ENCODE measurements at places on chromosomes 1 and 21. TPM values are rescaled to one million over a fixed set of nuclear protein-coding genes. Genes with fewer than 3 reads are reported as not detected.

The MPZL1 gene
- total RNA-seq = 117 TPM

The RPTN gene
- not detected for total RNA-seq

DNA sequence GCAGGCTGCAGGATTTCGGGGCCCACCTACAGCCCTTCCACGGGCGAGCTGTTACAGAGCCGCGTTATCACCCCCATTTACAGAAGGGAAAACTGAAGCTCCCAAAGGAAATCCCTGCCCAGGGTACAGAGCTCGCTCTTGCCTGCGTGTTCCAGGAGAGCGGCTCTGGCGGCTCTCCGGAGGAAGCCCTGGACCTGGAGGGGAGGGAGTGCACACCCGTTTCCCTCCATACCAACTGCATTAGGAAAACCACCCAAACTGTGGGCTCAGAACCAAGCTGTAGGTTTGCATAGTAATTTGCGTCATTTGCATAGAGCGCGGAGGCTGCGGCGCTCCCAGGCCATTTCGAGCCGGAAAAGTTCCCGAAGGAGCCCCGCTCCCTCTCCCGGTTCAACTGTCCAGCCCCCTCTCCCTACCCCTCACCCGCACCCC is 24.7 kb upstream of the ADGRB2 start:
- DNase-seq = no peak

The PTGS2 gene
- total RNA-seq = 1.9 TPM

DNA sequence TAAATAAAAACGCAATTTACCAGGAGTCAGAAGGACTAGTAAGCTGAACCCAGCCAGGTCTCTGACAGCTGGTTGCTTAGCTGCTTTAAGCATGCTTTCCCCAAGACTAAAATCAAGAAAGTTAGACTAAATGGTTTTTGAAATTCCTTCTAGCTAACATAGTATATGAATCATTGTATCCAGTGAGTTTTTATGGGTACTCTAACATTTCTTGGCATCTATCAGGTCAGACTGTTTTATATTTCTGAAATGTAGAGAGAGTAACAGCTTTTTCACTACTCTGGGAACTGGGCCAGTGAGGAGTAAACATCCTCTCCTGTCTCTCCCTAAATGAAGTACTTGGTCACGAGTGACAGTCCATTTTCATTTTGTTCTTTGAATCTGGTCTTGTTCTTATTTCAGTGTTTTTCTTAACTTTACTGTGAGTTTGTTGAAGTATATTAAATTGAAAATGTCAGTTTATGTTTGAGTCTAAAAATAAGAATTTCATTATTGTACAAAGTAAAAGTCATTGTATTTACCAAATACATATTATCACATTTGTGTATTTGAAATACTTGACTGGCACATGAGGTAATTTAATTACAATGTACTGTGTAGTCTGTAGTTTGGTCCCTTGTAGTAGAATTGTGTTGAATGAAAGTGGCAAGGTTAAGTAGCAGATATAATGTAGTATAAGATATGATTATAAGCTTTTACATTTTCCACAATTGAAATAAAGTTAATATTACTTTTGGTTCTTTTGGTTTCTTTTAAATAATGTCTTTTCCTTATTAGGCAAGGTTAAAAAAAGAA is 47.6 kb downstream of the PKN2 start:
- peak; percentile 41 for DNase-seq

The SLC30A10 gene
- total RNA-seq = 57.5 TPM

- DNase-seq = peak; percentile 69
Measured at GRCh38 chr1:115062542-115063004, 26.7 kb downstream of the TSPAN2 start.

- peak; percentile 84 for DNase-seq
Measured at GRCh38 chr1:182084487-182085316, 23.2 kb upstream of the ZNF648 start.

DNA sequence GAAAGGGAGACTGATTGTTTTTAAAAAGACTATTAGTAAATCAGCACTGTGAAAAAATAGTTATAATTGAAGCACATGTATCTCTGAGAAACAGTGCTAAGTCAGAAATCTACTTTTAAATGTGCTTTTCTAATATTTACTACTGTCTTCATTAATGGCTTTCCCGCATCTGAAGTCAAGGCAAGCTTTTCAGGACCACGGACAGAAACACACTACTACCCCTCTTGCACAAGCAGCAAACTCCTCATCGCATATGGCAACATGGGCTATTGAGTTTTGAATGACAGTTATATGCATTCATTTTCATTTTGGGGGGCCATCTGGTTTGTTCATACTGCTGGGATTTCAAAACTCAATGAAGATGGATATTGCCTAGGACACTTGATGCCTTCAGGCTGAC is 433.4 kb upstream of the CAMK1G start:
- DNase-seq = no peak

DNA sequence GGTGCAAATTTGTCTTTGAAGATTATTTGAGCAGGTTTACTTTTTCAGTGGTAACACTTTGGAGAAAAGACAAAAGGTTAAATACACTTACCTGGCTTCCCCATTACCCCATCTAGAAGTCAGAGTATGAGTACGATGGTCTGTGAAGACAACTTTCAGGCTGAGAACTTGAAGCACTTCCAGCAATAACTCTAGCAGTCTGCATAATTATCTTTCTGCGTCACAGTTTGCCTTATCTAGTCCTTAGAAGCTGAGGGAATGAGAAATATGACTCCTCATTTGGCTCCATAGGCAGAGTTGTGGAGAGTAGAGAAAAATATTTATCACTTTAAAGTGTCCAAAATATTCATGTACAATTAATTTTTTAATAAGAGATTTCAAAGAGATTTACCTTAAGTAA is 323.4 kb upstream of the CAMK1G start:
- DNase-seq = no peak

DNA sequence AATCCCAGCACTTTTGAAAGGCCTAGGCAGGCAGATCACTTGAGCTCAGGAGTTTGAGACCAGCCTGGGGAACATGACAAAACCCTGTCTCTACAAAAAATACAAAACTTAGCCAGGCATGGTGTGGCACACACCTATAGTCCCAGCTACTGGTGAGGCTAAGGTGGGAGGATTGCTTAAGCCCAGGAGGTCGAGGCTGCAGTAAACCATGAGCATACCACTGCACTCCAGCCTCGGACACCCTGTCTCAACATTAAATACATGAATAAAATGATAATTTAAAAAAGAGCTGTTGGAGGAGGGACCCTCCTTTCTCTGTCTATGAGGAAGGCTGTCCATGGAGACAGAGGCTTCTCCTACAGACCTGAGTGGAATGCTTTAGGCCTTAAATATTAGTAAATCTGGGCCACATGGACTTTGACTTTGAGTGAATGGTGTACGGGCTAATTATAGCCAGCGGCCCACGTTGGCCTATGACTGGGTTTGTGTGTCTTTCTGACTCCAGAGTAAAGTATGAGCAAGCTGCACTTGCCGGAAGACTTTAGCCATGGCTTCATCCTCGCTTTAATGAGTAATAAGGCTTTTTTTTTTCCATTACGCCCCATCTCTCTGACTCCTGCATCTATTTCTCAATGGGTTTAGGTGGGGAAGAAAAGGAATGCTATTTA is 21.3 kb downstream of the RAB3B start:
- DNase-seq = no peak

DNA sequence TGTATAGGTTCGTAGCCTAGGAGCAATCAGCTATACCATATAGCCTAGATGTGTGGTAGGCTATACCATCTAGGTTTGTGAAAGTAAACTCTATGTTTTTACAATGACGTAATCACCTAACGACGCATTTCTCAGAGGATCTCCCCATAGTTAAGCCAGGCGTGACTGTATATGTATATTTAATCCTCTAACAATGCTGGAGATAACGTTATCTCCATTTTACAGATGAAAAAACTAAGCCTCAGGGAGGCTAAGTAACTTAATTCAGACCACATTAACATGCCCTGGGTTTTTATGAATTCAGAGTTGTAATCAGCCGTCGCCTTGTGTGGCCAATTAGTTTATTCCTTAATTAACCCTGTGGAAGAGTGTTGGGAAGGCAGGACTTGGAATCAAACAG is 107.7 kb upstream of the PLXNA2 start:
- no peak for DNase-seq

Data from left colon (tissue), 2 donors.